ENCODE measurements at places on chromosomes 1 and 21.

GRCh38 chr1:170196490-170197236 lies 50.9 kb downstream of the NTMT2 start:
- no peak for DNase-seq

GRCh38 chr1:235566084-235566483 lies 61.8 kb upstream of the B3GALNT2 start:
- DNase-seq, result no peak

- no peak for DNase-seq
Observed at GRCh38 chr1:219668446-219668845, 55.5 kb upstream of the ZC3H11B start.

GRCh38 chr1:93977598-93977945 lies 68.3 kb upstream of the GCLM start:
- DNase-seq, result no peak

GRCh38 chr1:84780000-84780716 lies 89.9 kb upstream of the SSX2IP start:
- DNase-seq, result peak; percentile 18

DNA sequence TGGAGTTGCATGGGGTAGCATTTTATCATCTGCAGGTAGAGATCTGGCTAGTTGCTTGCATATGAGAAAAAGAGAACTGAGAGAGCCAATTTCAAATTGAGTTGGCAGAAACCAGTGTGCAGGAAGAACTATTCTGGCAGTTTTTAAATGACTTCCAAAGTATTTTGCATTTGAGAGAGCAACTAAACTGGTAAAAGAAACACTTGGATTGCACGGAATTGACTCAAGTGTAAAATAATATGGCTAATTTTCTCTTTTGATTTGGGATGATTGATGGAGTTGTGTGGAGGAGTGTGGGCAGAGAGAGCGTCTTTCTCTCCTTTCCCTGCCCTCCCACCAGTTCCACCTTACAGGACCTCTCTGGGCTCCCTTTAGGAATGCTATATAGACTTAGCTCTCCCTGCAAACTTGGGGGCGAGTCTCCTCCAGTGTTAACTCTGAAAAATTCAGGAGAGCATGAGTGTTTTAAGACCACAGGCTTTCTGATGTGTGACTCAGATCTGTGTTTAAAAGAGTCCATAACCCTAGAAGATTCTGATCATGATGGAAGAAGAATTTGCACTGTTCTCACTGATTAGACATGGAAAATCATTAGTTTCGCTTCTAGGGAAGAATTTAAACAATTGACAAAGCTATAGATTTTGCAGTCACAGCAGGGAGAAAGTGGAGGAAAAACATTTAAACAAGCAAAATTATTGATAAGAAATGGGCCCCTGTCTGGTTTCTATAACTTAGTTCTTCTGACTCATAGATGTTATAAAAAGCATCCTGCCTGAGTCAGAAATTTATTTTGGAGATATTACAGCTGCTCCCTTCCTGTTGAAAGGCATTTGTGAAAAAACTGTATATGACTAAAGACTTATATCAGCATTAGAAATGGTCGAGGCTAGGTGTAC lies 24.9 kb upstream of the CTBS start:
- DNase-seq, result no peak

DNA sequence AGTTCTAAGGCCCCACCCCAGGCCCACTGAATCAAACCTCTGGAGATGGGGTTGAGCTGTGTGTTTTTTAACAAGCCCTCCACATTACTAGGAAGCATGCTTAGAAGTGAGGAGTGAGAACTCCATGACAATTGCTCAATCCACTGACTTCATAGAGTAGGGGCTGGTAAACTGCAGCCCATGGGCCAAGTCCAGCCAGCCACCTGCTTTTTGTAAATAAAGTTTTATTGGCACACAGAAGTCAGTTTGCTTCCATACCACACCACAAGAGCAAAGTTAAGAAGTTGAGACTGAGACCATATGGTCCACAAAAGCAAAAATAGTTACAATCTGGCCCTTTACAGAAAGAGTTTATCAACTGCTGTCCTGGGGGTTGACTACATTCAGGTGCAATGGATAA lies 309.2 kb downstream of the SETD4 start:
- no peak for DNase-seq

GRCh38 chr1:195851016-195851601 lies 757.1 kb downstream of the KCNT2 start:
- no peak for DNase-seq

DNA sequence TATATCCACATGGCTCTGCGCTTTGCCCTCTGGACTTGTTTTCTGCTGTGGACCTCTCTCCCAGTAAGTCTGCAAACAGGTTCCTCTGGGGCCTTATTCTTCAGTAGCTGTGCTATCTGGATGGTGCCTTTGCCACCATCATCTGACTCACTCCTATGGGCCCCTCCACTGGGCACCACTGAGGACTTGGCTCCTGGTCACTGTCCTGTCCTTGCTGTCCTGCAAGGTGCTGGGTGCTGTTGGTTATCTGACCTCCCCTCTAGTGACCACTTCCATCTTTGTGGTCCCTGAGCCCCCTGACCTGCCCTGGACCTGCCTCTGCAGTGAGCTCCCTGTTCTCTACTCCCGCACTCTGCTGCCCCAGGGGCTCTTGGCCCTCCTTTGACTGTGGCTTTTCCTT lies 6.7 kb downstream of the CNIH3 start:
- no peak for DNase-seq

- no peak for DNase-seq
Observed at GRCh38 chr1:244200596-244200995, 149.5 kb downstream of the ZBTB18 start.

DNA sequence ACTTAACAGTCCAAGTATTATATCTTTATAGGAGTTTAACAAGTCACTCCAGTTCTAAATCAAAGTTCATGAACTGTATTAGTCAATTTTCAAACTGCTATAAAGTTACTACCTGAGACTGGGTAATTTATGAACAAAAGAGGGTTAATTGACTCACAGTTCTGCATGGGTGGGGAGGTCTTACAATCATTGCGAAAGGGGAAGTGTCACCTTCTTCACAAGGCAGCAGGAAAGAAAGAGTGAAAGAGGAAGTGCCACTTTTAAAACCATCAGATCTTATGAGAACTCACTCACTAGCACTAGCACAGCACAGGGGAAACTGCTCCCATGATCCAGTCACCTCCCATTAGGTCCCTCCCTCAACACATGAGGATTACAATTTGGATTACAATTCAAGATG lies 70.0 kb downstream of the CLCA4 start:
- peak; percentile 31 for DNase-seq

DNA sequence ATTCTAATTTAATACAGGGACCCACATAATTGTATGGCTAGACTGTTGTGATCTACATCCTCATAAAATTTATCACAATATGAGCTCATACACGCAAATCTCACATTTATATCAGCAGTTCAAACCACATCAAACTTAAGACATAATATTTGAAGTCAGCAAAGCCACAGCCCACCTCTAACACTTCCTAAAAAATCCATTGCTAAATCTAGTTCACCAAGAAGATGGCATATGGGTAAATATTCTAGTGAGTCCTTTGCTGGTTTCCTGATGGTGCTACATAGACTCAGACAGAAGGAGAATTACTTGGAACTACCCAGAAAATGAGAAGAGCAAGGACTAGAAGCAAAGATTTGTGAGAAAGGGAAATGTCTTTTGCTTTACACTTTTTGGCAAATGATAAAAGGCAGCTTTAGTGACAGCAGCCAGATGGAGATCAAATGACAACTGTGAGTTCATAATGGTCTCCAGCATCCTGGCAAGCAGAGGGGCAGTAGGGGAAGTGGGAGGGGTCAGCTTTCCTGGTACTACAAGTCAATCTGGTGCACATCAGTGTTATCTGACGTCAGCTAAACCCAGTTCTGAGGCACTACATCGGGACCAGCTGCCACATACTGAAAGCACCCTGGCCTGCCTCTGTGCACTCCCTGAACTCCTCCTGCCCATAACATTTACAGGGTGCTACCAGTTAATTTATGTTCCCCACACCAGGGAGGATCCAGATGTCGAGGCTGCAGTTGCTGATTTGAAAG lies 10.6 kb upstream of the GADD45A start:
- peak; percentile 55 for DNase-seq

GRCh38 chr1:178506669-178507068 lies 6.2 kb upstream of the TEX35 start:
- DNase-seq, result no peak

DNA sequence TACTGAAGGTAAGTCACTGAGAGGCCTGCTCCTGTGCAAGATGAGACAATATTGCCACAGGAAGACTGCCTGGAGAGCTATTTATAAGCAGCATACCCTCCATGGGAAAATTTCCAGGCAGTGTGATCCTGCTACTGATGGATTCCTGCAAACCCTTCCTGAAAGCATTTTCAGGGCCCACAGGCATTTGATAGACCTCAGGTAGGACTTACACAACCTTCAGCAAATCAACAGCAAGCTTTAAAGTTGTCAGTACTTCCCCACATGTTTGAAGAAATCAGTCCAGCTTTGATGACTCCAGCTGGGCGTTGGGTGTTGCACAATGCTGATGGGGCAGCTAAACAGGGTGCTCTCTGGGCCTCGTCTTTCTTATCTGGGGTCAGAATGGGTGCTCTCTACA lies 108.8 kb downstream of the PLXNA2 start:
- DNase-seq, result no peak

- DNase-seq, result peak; percentile 19
Observed at GRCh38 chr1:9289711-9290485, 2.8 kb upstream of the SPSB1 start.

DNA sequence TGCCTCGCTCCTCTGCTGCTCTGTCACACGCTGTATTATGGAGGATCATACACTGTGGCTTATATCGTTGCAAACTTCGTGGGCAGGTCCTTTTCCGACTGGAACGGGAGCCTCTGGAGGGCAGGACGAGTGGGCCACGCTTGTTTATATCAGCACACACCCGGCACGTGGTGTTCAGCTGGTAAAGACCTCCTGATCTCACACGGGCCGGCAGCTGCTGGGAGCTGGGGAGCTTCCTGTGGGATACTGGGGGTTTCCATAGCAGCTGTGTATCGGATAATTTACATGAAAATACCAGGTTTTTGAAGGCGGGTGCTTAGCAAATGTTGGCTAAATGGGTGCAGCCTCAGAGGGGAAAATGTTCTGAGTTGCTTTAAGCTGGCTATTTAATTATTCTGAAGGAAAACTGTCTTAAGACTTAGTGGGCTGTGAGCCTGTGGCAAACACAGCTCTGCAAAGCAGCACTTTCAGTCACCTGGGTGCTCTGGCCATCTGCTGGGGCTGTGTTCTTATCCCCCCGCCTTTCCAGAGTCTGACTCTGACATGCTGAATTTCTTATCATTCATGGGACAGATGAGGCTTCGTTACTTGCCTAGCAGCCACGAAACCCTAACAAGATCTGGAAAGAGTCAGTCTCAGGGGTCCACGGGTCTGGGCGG lies 103.6 kb upstream of the GCLM start:
- no peak for DNase-seq

DNA sequence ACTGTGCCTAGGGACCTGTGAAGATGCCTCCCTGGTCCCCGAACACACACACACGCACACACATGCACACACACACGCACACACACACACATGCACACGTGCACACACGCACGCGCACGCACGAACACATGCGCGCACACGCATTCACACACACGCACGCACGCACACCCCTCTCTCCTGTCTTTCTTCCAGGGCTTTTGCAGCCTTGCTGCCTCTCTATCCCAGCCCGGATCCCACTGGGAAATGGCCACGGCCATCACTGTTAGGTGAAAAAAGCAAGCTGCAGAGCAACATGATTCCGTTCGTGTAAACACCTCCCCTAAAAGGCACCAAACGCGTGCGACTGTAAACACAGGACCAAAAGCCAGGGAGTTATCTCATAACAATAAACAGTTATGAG lies 39.7 kb downstream of the NKAIN1 start:
- DNase-seq, result no peak

DNA sequence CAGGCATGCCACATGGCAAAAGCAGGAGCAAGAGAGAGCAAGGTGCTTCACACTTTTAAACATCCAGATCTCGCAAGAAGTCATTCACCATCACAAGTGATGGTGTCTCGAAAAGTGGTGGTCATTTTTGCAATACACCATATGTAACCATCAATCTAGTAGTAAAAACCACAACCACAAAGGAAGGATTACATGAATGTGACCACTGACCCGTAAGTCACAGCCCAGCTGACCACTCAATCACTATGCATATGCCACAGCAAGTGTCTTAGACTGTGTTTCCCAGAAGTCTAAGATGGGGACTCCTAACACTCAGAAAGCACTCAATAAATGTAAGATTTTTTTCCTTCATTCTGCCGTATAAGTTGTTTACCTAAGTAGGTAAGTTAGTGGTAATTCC lies 76.9 kb downstream of the FH start:
- no peak for DNase-seq

GRCh38 chr1:30041741-30042437 lies 681.5 kb downstream of the MATN1 start:
- DNase-seq, result no peak

DNA sequence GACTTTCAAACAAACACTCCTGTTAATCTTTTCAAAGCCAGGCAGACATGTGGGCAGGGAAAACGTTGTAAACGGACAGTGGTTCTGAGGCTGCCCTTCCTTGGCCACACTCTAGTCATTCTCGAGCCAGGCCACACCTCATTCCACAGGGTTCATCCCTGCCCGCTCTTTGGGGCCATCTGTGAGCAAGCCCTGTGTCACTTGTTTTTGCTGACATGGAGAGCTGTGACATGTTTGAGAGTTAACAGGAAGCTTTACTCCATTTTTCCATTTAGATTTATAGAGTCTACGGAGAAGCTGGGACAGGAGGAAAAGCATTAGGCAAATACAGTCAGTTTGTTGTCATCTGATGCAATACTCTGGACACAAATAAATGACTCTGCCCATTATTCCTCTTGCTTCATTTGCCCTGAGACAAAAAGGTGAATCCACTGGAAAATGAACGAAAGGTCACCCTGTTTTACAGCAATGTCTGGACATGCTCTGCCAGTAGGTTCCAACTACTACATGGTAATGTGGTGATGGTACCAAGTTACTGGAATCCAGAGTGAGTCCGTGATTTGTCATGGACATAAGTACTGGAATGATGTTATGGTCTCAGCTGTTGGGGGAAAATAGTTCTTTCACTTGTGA lies 126.9 kb downstream of the CLIC6 start:
- no peak for DNase-seq

GRCh38 chr1:192951691-192952460 lies 107.3 kb downstream of the UCHL5 start:
- no peak for DNase-seq

GRCh38 chr1:98991127-98992012 lies 13.3 kb downstream of the PLPPR5 start:
- no peak for DNase-seq

- no peak for DNase-seq
Observed at GRCh38 chr1:217135569-217135915, 412.3 kb upstream of the ESRRG start.

Data from CD4-positive, alpha-beta T cell treated with Interleukin-21 for 1 hour (primary cell).